Activated CD8-positive, alpha-beta memory T cell treated with anti-CD3 and anti-CD28 coated beads for 1 hour (primary cell): ENCODE measurements at places on chromosomes 12 and 14.

GRCh38 chr12:17108877-17109541, 503.0 kb upstream of the LMO3 start:
- DNase-seq = no peak

DNA sequence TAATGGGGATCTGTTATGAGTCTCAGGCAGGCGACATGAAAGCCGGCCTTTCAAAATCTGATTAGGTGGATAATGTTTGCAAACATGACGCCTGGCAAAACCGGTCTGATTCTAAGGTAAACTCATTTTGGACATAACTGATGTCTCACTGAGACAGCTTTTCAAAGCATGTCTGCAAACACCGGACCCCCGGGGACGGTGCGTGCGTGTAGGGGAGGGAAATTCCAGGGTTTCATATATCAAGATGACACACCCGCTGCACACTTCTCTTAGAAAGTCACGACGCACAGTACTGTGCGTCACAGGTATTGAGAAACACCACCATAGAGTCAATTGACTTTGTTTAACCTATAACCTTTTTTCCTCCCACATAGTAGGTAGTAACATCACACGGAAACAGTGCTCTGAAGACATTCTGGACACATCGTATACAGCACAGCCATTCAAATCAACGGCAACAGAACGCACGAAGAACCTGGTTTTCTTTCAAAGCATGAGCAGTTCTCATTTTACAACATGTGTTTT, 43.9 kb upstream of the TESC start:
- no peak for DNase-seq

DNA sequence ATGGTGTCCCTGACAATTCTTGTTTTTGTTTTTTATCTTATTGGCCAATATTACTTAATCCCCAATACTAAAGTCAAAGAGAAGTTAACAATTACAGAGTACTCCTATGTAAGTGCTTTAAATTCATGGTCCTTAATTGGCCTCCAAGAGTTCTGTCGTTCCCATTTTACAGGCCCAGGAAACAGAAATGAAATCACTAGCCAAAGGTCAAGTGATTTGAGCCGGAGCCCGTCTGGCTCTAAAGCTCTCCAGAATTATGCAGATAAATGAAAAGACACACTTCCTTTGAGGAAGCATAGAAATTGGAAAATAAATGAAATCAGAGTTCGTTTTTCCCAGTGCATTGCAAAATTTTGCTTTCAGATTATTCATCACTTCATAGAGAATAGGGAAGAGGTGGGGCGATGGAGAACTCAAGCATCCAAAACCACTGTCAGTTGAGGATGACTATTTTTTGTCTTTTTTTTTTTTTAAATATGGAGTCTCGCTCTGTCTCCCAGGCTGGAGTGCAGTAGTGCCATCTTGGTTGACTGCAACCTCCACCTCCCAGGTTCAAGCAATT, 78.5 kb downstream of the MAP1LC3B2 start:
- no peak for DNase-seq

DNA sequence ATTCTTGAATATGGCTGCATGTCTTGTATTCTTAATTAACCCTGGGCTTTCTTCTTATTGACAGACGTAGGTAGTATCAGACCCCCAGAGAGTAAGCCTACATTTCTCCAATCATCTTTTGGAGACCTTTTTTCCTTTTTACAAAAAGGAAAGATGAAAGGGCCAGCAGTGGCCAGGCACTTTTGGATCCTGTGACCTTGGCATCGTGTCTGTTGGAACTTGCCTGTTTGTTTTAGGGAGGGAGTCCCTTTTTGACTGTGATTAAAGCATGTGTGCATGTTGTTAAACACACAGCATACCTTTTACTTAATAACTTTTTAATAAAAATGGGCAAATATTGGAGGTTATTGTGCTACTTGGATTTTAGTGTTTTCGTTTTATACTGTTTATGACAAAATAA, 57.2 kb downstream of the PCNX1 start:
- no peak for DNase-seq

GRCh38 chr12:948238-948637, 1.3 kb downstream of the RAD52 start:
- DNase-seq = no peak

GRCh38 chr12:52233462-52234207, 592 bp downstream of the KRT7 start:
- no peak for DNase-seq

GRCh38 chr12:11457996-11458645, 62.8 kb upstream of the PRB2 start:
- no peak for DNase-seq

GRCh38 chr14:89243286-89243685, 173.7 kb downstream of the FOXN3 start:
- DNase-seq = no peak

- no peak for DNase-seq
Measured at GRCh38 chr12:85310025-85310424, 30.0 kb downstream of the ALX1 start.

GRCh38 chr12:11653215-11653753, 3.8 kb downstream of the ETV6 start:
- no peak for DNase-seq

GRCh38 chr12:117936722-117937484, 31.9 kb downstream of the KSR2 start:
- DNase-seq = no peak

- DNase-seq = no peak
Measured at GRCh38 chr12:44592626-44593025, 283.5 kb downstream of the NELL2 start.

DNA sequence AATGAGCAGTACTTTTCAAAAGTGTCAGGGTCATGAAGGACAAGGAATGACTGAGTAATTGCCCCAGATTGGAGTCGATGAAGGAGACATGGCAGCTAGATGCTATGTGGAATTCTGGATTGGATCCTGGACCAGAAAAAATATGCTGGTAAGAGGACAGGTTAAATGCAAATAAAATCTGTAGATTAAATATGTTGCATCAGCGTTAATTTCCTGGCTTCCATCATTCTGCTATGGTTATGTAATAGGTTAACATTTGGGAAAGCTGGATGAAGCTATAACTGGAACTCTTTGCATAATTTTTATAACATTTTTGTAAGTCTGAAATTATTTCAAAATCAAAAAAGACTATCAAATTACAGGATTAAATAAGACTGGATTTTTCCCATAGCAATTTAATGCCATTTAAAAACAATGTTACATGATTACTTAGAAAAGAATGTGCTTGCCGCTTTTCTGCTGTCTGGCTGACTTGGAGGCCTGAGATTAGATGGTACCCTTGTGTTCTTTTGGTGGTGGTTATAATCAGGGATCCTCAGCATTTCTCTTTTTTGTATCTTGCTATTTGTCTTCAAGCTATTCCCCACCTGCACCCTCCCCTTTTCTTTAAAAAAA, 65.1 kb downstream of the FBXW8 start:
- DNase-seq = no peak

DNA sequence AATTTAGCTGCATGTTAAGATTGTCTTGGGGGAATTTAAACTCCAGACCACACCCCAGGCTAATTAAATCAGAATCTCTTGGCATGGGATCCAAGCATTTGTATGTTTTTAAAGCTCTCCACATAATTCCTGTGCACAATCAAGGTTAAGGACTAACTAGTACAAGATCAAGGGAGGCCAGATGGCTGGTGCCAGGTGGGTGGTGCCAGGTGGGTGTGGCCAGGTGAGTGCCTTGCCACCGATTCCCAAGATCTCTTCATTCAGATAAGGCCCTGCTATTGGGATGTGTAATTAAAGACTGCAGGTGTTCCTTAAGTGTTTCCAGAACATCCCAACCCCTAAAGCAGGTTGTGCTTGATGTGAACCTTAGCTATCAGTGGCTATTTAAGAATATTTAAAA, 75.1 kb downstream of the NRXN3 start:
- DNase-seq = no peak

DNA sequence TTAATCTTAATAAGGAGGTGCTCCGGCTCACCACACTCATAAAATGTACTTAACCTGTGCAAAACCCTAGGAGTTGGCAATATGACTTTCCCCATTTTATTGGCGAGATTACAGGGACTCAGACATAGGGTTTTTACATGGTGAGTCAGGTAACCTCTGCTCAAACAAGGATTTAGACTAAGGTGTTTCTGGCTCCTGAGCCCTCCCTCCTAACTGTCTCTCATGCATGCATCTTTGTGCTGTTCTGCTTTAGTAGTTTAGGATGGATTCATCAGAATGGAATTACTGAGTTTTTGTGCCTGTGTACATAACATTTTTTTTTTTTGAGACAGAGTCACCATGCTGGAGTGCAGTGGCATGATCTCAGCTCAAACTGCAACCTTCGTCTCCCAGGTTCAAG, 993.3 kb upstream of the TMEM132C start:
- no peak for DNase-seq

DNA sequence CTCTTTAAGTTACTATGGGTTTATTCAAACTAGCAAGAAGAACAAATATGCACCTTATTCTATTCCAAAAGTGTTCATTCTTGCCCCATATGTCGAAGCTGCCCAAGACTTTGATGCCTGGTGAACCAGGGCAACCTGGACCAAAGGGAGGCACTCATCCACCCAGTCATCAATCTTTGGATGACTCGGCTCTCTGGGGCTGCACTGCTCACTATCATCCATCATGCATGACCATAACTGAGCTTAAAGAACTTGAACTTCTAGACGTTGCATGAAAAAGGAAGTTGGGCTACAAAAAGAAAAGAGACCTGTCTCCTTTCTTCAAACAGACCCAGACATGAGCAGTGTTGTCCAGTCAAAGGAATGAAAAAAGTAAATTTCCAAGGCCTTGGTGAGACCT, 1.2 kb downstream of the KRT4 start:
- no peak for DNase-seq

- no peak for DNase-seq
Measured at GRCh38 chr12:20434996-20435395, 66.7 kb downstream of the PDE3A start.

DNA sequence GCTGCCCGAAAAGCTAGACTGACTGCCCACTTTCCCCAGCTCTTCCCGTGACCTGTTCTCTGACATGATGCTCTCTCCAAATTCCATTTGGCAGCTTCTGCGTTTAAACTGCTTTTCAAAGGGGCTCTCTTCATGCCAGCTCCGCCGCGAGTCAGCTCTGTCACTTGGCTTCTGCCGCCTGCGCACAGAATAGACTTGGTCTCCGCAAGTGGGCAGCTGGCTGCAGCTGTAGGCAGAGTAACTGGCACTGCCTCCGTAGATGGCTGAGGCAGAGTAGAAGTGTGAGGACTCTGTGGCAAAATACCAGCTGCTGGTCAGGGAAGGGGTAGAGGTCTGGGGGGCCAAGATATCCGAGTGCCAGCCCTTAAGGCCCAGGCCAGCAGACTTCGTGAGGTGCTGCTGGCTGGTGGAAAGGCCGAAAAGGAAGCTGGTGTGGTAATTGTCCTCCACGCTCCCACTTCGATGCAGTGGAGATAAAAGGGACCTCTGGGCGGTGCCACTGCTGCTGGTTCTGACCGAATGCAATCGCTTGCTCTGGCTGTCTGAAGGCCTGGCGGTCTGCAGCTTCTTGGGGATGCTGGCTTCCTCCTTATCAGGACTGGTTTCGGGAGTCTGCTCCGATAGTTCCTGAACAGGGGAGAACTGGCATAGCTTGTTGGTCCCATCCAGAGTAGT, 85.7 kb downstream of the DUSP16 start:
- no peak for DNase-seq

- no peak for DNase-seq
Measured at GRCh38 chr14:56422703-56423213, 156.8 kb upstream of the TMEM260 start.

- DNase-seq = no peak
Measured at GRCh38 chr12:92596383-92596782, 106.4 kb upstream of the PLEKHG7 start.

- no peak for DNase-seq
Measured at GRCh38 chr12:59317598-59317997, 278.2 kb upstream of the SLC16A7 start.
